Right kidney (tissue), 9 donors: ENCODE measurements at places on chromosomes 1 and 21.
A peak's percentile ranks its signal among the peaks of the same experiment; 100 is the strongest.

- DNase-seq: peak; percentile 94
Observed at GRCh38 chr1:201171063-201172036, 17.1 kb upstream of the TMEM9 start.

DNA sequence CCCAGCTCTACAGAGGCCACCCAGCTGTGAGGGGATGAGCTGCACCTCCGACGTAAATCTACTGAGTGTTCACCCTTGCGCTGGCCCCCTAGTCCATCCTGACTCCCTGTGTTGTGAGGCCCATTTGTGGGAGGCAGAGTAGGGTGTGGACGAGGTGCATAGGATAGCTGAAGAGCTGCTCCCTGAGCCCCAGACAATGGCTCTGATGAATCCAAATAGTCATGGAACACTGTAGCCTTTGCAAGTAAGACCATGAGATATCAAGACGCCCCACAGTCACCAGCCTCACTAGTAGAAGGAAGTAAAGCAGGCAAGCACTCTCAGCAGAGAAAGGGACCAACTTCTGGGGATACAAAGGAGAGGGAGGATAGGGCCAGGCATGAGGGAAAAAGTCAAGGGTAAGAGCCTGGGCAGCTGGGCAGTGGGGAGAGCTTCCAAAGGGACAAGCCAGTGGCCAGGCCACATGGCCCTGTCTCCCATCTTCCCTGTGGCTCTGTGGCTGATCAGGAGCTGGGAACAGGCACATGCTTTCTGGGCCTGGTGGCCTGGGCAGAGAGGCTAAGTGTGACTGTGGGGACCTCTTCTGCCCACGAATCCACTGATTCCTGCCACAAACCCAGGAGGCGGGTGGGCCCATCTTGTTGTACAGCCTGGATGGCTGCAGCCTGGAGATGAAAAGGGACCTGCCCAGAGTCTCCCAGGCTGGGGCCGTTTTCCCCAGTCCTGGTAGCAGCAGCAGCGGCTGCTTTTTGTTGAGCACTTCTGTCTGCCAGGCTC is 55.5 kb upstream of the EPS8L3 start:
- no peak for DNase-seq

DNA sequence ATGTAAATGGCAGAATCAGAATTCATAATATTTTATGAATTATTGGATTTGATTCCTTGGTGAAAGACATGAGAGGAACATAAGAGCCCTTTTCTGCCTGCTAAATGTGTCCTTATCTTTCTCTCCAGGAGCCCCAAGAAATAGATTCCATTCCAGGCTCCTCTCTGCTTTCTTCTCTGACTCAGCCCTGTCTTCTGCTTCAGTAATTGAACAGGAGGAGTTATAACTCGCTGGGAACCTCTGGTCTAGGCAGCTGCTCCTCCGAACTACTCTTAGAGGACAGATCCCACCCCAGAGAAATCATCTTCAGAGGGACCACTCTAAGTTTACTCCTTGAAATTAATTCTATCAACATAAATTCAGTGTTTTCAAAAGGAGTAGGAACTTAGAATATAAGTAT is 78.4 kb downstream of the RGS21 start:
- no peak for DNase-seq

DNA sequence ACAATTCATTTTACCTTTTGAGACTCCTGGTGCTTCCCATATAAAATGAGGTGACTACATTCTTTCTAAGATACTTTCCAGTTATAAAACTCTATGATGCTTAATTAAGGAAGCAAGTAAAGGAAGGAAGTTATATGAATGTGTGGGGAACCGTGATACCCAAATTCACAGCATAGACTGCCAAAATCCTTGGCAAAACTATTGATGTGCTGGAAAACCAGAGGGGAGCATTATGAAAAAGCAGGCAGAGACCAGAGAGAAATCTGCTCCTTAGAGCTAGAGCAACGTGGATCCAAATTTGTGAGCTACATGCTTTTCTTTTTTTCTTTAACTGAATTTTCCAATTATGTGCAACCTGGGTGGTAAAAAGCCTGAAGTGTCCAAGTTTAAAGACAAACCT is 201.4 kb upstream of the USP25 start:
- no peak for DNase-seq

DNA sequence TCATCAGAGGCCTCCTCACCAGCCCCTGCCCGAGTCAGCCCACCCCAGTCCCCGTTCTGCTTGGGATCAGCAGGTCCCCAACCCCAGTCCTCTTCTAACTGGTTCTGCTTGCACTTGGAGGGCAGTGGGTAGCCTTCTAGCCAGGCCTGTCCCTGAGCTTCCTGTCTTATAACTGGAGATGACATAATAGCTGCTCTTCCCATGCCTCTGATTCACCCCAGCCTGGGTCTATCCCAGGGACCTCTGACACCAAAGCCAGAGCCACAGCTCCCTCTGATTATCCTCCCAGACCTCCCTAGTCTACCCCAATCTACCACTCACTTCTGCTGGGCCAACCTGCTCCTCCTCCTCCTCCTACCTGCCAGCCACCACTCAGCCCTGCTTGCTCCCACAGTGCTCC is 31.4 kb downstream of the IQGAP3 start:
- DNase-seq: no peak

DNA sequence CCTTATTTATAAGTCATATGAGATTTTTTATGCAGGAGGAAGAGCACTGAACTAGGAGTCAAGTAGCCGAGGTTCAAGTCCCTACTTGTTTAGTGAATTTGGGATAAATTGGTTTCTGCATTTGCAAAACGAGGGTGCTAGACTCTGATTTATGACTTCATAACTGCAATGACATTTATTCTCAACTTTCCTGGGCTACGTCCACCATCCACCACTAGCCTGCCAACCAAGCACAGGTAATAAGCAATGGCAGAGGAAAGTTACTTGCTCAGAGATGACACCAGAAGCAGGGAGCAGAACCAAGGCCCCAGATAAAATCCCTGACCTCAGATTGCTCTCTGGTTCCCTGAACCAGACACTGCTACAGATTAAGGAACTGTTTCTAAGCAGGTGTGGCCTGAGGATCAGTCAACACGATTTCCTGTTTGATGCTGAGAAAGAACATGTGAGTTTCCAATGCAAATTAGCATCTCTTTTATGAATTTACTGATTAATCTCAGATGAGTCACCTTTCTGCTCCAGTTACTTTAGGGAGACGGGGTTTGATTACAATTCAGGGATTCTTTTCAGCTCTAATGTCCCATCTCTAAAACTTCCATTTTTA is 52.7 kb downstream of the PLPP3 start:
- DNase-seq: no peak

- no peak for DNase-seq
Observed at GRCh38 chr1:98387701-98388100, 273.8 kb upstream of the SNX7 start.

- no peak for DNase-seq
Observed at GRCh38 chr1:55444667-55445066, 229.5 kb upstream of the USP24 start.

- no peak for DNase-seq
Observed at GRCh38 chr1:110255392-110255787, 45.3 kb downstream of the KCNC4 start.

GRCh38 chr1:72119491-72119890 is 162.8 kb downstream of the NEGR1 start:
- no peak for DNase-seq

DNA sequence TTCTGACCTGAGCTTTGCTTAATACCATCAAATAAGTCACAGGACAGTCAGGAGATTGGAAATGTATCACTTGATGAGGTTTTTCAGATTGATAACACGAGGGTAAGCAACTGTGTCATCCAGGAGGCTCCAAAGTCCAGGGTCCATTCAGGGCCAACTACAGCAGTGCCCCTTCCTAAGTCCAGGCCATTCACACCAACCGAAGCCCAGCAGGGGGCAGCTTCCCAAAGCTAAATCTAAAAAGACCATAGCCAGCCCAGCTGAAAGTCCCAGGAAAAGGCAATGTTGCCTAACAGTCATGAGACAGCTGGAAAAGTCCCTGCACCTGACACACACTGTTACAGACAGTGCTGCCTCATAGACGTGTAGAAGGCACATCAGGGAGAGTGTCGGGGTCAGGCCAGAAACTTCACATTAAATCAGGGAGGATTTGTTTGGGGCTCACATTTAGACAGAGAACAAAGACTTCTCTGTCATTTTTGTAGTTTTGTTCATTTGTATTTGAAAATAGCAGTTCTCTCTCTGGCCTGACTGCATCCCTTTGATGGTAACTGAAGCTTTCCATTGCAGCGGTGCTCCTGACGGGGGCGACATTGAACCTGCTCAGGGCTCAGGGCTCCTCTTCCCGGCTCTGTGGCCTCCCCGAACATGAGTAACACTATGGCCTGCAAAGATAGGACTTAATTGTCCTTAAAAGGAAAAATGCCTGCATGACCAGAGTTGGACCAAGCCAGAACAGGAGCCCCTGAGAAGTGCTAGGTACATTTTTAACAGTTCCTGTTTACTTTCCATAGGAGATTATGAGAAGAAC is 200.4 kb downstream of the NRIP1 start:
- peak; percentile 54 for DNase-seq

DNA sequence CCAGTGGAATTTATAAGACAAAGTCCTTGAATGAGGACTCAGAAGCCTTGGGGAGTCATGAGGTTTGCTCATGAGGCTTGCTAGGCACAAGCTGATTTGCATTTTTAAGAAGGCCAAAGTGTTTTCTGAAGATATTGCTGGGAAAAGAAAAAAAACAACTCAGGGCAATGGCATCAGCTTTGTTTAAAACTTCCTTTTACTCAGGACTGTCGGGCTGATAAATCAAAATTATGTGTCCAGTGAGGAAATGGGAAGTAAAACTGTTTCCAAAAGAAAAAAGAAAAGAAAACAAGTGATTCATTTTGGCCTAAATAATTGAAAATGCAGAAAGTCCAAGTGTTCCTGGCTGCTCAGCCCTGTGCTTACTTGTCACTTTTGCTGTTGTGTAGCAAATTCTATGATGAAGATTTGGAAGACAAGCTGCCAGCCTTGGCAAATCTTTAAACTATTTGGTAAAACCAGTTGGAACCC is 282.4 kb downstream of the HLX start:
- DNase-seq: no peak

DNA sequence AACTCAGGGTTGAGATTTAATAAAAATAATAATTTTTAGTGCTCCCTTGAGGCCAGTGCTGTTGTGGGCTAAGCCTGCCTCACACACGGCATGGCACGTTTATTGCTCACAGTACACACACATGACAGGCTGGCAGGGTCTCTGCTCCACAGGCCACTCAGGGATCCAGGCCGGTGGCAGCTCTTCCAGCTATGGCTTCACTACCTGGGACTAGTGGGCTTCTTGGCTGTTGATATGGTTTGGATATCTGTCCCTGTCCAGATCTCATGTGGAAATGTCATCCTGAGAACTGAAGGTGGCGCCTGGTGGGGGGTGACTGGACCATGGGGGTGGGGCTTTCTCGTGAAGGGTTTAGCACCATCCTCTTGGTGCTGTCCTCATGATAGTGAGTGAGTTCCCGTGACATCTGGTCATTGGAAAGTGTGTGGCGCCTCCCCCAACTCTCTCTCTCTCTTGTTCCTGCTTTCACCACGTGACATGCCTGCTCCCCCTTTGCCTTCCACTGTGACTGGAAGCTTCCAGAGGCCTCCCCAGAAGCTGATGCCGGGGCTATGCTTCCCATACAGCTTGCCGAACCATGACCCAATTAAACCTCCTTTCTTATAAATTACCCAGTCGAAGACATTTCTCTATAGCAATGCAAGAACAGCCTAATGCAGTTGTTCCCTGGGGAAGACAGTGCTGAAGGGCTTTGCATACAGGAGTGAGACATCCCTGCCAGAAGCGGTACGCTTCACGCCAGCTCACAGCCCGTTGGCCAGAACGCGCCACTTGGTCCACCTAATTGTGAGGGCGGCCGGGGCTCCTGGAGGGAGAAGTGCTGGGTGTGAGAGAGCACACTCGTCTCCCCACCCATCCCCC is 226.9 kb upstream of the C1orf174 start:
- no peak for DNase-seq

DNA sequence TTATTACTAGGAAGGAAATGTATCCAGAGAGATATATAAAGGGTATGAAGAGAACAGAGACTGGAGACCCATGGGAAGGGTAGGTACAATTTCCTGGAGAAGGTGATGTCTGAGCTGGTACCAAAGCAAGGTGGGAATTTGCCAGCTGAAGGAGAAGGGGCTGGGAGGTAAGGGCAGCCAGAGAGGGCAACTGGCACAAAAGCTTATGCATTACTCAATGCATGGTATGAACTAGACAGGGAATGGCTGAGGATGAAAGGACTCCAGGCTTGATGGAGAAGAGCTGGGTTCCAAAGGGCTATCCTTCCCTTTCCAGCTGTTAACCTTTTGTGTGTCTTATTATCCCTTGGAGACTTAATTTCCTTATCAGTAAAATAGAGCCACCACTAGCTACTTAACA is 113.6 kb upstream of the GADD45A start:
- DNase-seq: no peak

DNA sequence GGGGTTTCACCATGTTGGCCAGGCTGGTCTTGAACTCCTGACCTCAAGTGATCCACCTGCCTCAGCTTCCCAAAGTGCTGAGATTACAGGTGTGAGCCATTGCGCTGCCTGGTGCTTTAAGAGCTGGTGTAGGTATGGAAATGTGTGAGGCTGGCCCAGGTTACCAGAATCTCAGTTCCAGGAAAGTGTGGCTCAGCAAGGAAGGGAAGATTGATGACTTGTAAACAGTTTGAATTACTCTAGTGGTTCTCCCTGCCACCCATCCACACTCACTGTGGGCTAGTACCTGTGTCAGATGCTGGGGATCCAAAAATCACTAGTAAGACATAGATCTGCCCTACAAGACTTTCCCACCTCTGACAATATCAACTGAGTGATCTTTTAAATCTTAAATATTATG is 34.5 kb upstream of the SLC35D1 start:
- no peak for DNase-seq

DNA sequence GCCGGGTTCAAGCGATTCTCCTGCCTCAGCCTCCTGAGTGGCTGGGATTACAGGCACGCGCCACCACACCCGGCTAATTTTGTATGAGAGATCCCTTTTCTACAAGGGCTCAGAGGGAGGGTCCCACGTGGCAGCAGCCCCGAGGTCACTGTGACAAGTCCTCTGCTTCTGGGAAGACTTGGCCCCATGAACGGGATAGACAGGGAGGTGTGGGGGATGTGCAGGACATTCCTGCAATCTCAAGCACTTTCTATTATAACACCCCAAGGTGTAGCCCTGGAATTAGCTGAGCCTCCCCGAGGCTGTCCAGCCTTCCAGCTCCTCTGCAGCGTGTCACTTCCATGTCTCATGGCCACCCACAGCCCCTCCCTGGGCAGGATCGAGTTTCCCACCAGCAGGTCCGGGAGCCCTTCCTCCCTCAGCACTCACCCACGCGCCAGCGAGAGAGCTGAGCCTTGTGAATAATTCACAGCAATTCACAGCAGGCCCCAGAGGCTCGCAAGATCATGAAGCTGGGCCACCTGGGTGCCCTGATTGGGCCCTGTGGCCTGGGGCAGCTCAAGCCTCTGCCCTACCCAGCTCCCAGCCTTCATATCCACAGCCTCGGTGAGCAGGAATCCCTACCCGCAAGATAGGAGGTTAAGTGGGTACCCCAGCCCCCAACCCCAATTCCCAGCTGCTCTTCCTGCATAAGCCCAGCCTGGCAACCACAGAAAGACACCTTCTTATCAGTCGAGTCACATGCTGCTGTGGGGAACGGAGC is 22.8 kb upstream of the RNU1-4 start:
- DNase-seq: peak; percentile 81

- no peak for DNase-seq
Observed at GRCh38 chr1:55959136-55959548, 620.2 kb downstream of the PLPP3 start.
